Frontal cortex (tissue), 4 donors: ENCODE measurements at places on chromosomes 6 and 20.

DNA sequence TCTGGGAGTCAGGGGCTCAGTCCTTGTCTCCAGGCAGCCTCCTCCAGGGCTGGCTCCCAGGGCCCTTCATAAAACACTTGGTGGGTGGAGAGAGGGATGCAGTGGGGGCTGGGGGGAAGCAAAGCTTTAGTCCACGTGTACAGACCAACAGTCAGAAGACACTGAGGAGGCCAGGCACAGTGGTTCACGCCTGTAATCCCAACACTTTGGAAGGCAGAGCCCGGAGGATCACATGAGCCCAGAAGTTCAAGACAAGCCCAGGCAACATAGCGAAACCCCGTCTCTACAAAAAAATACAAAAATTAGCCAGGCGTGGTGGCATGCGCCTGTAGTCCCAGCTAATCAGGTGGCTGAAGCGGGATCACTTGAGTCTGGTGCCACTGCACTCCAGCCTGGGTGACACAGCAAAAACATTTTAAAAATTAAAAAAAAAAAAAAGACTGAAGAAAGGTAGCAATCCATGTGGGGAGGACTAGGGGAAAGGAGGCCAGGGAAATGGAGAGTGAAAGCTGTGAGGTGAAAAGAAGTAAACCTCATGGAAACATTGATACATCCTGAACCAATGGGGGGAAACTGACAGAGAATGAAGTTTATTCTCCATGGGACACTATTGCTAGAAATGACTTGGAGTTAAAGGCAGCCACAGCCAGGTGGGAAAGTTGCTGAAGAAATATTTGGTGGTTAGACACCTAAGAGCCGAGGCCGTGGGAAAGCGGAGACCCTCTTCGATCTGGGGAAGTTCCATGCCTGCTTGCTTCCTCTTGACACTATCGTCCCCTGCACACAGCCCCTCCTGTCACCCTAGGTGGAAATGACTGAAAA lies 35.4 kb downstream of the PIM1 start:
- DNase-seq: no peak

DNA sequence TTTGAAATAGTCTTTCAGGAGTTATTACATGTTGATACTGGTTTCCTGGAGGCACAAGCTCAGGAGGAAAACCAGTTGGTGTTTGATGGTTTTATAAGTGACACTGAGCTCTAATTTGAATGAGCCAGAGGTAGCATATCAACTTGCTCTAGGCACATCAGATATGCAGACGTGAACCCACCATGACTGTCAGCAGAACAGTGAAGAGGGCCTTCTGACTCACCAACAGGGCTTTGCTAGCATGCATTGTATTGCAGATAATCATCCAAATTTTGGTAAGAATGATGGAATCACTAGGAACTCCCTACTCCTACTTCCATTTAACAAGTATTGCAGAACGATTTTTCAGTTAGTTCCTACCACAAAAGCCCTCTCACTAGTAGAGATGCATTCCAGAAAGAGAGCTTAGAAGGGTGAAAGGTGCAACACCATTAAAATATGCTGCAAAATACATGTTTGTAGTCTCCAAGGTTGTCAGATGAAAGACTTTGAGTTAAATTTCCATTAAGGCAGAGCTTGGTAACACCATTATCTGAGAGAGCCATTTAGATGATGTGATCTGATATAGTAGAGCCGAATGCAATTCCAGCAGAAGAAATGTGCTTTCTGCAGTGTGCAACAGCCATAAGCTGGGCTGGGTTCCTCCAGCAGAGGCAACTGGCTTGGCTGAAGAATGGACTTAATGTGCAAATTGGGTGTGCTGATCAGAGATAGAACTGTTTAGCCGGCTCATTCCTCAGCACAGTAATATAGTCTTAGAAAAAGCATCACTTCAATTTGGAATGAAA lies 968.7 kb upstream of the ADGRB3 start:
- no peak for DNase-seq

DNA sequence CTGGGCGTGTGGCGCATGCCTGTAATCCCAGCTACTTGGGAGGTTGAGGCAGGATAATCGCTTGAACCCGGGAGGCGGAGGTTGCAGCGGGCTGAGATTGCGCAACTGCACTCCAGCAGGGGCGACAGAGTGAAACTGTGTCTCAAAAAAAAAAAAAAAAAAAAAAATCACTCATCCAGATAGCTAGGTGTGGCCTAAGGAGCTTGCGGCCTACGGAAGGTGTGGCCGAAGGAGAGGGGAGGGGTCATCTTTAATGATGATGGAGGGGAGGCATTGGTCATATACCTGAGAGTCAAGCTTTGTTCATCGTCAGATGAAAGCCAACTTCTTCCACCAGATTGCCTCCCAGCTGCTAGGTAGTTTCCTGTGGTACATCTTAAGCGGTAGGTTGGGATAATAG lies 801 bp upstream of the PPARD start:
- no peak for DNase-seq

GRCh38 chr6:64081453-64081852 lies 445.9 kb downstream of the PHF3 start:
- no peak for DNase-seq

- peak; percentile 49 for DNase-seq
Measured at GRCh38 chr6:157273756-157274470, 49.4 kb downstream of the TMEM242 start.

DNA sequence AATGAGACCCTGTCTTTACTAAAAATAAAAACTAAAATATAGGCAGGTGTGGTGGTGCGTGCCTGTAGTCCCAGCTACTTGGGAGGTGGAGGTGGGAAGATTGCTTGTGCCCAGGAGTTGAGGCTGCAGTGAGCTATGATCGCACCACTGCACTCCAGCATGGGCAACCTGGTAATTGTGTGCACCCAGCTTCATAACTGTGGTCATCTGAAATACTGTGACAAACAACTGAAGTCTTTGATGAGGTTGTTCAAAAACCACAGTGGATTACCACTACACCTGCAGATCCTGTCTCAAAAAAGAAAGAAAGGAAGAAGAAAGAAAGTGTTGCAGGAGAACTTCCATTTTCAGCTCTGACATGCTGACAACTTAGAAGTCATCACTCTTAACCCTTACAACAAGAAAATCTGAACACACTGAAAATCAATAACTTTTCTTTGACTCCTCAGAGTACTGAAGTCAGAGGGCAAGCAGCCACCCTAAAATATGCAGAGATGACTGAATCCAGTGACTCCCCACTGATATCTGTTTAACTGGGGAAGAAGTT lies 13.8 kb upstream of the ZBP1 start:
- no peak for DNase-seq

DNA sequence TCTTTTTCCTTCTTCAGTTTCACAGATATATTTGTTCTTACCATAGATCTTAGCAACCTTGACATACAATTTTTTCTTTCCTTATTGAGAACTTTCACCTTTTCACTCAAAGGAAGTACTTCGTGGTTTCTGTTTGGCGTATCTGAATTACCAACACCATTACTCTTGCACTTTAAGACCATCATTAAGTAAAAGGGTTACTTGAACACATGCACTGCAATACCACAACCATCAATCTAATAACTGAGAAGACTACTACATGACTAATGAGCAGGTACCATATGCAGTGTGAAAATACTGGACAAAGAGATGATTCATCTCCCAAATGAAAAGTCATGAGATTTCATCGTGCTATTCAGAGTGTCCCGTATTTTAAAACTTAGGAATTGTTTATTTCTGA lies 21.7 kb upstream of the SENP6 start:
- DNase-seq: no peak

- no peak for DNase-seq
Measured at GRCh38 chr6:39530201-39530759, 194.9 kb downstream of the KIF6 start.

DNA sequence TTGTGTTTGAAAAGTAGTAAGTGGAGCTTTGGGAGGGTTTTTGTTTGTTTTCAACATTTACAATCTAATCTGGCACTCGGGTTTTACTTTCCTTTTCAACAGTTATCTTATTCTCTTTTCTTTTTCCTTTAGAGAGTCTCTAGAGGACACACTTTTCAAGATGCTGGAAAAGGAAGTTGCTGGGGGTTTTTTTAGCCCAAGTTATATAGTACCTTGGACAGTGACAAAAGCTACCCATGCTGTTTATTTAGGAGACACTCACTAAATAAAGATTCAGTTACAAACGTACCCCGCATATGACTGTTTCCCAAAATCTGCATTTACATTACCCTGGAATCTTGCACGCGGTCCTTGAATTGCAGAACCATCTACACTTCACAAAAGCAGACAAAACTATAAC lies 78.8 kb downstream of the MAP7 start:
- DNase-seq: no peak

DNA sequence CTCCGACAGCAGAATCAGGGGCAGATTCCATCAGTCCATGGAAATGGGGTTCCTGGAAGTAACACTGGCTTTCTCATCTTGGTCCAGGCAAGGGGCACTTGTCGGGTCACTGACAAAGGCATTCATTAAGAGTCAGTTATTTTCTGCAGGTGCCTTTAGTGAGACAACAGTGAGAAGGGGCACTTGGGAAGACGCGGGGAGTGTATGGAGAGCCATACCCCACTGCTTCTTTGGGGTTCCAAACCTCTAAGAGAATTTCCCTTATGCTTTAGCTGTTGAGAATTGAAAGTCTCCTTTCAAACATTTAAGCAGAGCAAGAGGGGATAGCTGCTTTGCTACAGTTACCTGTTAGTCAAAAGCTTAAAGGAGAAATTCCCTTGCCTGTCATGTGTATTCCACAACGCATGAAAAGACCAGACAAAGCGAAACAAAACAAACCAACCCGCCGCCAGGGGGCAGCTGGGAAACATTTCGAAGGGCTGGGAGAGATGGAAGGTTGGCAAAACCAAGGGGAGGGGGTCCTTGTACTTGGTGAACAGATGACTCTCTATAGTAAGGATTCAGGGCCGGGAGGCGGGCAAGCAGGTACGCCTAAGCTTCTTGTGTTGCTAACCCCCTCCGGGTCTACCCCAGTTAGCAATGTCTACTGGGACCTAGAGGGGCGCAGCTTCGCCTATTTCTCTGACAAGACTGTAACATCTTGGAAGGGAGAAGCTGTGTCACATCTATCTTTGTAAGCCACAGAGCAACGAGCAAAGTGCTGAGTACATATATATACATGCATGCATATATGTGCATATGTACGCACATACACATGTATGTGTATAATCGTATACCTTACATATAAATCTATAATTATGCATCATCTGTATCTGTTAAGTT lies 474.9 kb upstream of the AGPAT4 start:
- DNase-seq: no peak

DNA sequence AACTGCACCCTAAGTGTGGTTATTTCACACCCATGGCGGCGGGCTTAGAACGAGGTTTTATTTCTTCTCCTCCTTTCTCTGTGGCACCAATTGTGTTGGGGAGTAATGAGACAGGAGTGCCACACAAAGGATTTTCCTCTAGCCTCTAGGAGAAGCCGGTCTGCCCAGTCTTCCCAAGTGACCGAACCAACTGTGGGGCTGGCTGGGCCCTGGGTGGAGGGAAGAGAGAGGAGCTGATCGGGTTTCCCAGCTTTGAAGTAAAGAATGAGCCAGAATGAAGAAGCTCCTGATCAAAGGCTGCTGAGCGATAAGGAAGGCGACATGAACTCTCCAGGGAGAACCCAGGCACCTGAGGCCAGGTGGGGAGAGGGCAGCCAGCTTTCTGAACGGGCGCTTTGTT lies 616.0 kb upstream of the BTBD3 start:
- no peak for DNase-seq

DNA sequence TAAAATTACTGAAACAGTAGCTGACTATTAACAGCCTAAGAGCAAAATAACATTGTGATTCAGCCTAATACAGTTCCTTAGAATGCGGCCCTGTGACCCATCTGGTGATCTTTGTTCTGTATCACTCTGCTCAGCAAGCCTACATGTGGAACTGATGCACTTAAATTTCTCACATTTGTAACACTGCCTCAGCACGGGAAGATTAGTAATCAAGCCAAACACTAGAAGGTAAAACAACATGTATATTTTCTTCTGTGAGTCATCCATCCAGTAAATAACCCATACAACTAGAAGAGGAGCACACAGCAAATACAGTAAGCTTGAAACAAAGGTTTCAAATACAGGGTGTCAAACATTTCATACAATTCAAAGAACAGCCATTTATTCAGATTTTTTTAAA lies 189.7 kb upstream of the NOX3 start:
- DNase-seq: no peak

GRCh38 chr6:167699141-167699931 lies 127.4 kb upstream of the AFDN start:
- peak; percentile 64 for DNase-seq

GRCh38 chr6:140105857-140106256 lies 731.4 kb upstream of the CITED2 start:
- no peak for DNase-seq

GRCh38 chr6:141552031-141552430 lies 580.7 kb upstream of the GJE1 start:
- DNase-seq: no peak

- DNase-seq: no peak
Measured at GRCh38 chr20:57244221-57244585, 22.2 kb downstream of the BMP7 start.

GRCh38 chr6:144263786-144264185 lies 21.3 kb upstream of the UTRN start:
- no peak for DNase-seq

GRCh38 chr20:5548902-5549599 lies 201.2 kb upstream of the SHLD1 start:
- DNase-seq: no peak

- no peak for DNase-seq
Measured at GRCh38 chr6:169490830-169491229, 211.0 kb downstream of the WDR27 start.

- peak; percentile 76 for DNase-seq
Measured at GRCh38 chr6:119078376-119079282, at the start of gene FAM184A. Gene FAM184A (minus strand): TSS chr6:119078664. CDS start chr6:119078299, 365 bp downstream.

DNA sequence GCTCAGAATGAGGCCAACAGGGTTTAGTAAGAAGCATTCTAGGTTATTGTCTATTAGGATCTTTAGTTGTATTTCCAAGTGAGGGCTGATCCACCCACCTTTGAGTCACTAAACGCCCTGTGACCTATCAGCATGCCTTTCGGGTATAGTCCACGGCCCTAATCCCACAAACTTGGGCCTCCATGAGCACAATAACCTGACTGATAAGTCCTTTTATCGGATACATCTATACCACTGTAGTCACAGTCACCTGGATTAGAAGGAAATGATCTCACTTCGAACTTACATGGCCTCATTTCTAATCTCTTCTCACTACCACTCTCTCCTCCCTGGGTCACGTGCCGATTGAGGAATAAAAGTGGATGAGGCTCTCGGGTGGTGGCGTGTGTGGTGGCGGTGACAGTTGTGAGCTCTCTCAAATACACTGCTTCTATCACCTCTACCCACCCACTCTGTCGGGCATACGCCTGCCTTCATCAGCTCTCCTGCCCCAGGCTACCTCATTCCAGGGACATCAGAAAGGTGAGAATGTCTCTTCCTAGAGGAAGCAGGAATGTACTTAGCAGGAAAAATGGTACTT lies 65.2 kb downstream of the TRAM2 start:
- no peak for DNase-seq

DNA sequence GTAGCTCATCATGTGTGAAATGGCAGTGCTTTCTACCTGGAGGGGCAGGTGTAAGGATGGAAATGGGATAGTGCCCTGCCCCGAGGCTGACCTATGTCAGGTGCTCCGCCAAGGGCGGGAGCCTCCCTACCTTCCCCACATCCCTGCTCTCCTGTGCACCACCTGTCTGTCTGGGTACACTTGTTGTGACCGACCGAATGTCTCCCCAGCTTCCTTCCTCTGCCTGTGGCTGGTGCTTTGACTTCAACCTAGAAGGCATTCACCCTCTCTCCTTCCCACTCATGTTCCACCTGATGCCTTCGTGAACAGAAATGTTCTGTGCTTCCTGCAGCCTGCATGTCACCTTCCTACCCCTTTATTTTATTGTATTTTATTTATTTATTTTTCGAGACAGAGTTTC lies 114.8 kb downstream of the SCML4 start:
- DNase-seq: no peak

GRCh38 chr20:16423311-16424212 lies 149.7 kb downstream of the KIF16B start:
- no peak for DNase-seq

GRCh38 chr6:6795393-6795792 lies 206.9 kb downstream of the LY86 start:
- DNase-seq: no peak
